Stimulated activated CD8-positive, alpha-beta memory T cell treated with anti-CD3 and anti-CD28 coated beads, Interleukin-12 subunit alpha, Interleukin-12 subunit beta, amount 100 ng/mL, for 1 hour (primary cell): ENCODE measurements at places on chromosomes 13 and 19.

DNA sequence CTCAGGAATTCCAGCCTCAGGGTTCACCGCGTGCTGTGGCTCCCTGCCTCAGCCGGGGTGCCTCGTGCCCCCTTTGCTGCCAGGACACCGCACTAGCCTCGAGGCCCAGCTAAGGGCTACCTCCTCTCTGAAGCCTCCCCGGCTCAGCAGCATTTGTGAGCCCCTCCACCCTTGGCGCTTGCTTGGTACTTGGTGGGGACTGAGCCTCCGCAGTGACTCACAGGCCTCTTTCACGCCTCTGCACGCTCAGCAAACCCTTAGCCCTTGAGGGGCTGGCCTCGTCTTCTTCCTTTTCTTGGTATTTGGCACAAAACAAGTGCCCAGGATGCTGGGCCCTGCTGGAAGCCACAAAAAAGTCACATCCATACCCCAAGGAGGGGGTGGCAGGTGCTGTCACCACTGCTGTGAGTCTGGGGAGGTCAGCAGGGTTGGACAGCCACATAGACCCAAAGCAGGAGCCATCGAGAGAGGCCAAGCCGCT is 85.4 kb upstream of the TM9SF2 start:
- no peak for DNase-seq

DNA sequence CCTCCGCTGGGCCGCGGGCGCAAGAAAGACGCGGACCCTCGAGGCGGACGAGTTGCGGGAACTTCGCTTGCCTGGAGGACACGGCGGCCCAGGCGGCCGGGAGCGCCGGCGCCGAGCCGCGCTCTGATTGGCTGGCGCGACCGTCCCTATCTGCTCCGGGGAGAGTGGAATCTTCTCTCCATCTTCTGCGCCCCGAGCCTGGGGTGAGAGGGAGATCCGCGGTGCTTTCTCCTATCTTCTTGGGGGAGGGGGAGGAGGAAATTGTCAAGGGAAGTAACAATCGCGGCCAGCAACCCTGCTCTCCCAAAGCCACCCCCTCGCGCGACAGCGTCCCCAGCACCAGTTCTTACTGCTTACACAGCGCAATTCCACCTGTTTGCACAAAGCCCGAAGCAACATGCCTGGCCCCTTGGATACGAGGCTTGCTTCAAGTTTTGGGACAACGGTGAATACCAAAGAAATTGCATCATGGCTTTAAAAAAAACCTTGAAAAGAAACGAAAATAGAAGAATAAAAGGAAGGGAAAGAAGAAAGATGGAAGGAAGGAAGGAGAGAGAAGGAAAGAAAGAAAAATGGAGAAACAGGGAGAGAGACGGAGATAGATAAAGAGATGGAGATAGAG is 4.8 kb downstream of the SOX21 start:
- DNase-seq: no peak

DNA sequence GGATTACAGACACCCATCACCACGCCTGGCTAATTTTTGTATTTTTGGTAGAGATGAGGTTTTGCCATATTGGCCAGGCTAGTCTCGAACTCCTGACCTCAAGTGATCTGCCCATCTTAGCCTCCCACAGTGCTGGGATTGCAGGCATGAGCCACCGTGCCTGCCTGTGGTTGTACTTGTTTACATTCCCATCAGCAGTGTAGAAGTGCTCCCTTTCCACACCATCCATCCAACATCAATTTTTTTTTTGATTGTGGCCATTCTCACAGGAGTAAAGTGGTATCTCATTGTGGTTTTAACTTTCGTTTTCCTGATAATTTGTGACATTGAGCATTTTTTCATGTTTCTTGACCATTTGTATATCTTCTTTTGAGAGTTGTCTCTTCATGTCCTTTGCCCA is 1019.4 kb upstream of the SLC10A2 start:
- DNase-seq: no peak

GRCh38 chr13:112876305-112877000 is 92.6 kb upstream of the MCF2L start:
- no peak for DNase-seq

DNA sequence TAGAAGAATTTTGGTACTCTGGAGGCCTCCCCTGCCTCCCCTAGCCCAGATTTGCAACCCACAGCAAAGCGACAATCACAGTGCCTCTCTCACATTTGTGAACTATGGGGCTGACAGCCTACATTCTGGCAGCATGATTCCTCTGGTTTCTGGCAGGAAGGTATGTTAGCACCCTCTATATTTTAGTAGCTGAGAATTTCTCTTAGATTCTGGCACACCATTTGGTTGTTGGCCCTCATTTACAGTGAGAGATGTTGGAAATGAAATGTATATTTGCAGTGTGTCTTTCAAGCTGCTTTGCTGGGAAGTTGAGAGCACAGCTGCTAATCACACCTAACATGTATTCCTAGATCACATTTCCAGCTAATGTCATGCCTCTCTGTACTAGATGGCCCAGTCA is 735.0 kb downstream of the FGF9 start:
- no peak for DNase-seq

GRCh38 chr13:23350009-23350408 is 83.5 kb downstream of the SACS start:
- DNase-seq: no peak

DNA sequence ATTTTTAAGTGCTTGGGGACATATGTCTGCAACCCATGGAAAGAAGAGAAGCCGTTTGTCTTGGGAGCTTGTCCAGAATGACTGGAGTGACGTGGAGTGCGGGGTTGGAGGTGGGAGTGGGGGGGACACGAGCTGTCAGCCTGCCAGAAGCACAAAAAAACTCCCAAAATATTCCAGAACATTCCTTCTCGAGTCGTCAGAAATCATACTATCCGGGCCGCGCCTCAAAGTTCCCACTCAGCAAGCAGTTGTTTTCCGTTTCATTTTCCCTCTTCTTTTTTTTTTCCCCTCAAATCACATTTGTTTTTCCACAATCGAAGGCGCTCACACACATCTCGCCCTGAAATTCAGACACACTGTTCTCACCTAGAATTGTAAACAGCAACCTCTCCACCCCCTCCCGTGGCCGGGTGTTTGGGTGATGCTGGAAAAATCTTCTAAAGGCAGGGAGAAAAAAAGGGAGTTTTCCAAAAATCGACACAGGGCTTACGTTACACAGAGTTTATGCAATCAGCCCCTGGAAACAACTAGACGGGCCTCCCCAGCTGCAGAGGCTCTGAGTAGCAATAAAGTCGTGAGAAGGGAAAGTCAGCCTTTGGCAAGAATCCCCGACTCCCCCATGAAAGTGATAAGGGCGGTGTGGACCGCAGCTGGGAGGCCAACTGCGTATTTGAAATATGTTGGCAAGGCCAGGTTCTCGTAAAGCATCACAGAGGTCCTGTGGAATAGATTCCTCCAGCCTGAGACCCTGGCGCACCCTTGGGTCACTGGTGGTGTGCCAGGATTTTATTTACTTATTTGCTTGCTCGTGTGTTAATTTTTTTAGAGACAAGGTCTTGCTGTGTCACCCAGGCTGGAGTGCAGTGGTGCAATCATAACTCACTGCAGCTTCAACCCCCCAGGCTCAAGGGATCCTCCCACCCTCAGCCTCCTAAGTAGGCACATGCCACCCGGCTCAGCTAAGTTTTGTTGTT is 31.2 kb upstream of the KLF2 start:
- DNase-seq: no peak

GRCh38 chr13:31043957-31044356 is 111.5 kb downstream of the TEX26 start:
- DNase-seq: no peak

GRCh38 chr19:55165952-55166529 is 372 bp downstream of the DNAAF3 start:
- no peak for DNase-seq

DNA sequence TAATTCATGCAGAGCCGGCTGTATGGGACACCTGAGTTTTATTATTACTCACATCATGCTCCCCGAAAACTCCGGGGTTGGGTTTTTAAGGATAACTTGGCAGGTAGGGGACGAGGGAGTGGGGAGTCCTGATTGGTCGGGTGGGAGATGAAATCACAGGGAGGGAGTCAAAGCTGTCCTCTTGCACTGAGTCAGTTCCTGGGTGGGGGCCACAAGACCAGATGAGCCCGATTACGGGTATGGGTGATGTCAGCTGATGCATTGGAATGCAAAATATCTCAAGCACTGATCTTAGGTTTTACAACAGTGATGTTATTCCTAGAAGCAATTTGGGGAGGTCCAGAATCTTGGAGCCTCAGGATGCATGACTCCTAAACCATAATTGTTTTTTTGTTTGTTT is 18.6 kb upstream of the COG3 start:
- no peak for DNase-seq

DNA sequence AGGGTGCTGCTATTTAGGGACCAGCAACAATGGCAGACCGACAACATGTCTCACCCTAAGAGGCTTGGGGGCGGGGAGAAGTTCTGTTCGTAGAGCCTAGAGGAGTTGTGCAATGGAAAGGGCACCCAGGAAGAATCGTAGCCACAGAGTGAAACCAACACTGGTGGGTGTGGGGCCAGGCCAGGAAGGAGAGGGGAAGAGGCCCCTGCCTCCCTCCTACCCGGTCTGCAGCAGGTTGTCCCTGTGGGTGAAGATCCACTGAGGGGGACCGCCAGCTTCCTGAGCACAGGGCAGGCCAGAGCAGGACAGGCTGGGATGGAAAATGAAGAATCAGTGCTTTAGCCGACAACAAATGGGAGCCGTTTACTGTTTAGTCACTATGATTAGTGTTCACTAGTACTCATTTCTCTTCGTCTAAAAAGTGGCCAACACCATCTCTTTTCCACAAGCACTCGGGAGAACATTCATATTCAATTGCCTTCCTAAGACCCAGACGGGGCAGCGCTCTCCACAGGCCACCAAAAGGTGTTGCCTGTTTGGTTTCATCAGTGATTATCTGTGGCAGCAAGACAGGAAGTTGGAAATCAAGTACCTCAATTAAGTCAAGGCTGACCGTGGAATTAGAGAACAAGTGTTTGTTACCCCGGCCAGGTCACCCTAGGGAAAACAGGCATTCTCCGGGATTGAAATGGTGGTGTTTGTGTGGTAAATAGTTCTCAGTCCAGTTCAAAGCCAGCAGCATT is 1.1 kb upstream of the ATP11A start:
- DNase-seq: no peak

DNA sequence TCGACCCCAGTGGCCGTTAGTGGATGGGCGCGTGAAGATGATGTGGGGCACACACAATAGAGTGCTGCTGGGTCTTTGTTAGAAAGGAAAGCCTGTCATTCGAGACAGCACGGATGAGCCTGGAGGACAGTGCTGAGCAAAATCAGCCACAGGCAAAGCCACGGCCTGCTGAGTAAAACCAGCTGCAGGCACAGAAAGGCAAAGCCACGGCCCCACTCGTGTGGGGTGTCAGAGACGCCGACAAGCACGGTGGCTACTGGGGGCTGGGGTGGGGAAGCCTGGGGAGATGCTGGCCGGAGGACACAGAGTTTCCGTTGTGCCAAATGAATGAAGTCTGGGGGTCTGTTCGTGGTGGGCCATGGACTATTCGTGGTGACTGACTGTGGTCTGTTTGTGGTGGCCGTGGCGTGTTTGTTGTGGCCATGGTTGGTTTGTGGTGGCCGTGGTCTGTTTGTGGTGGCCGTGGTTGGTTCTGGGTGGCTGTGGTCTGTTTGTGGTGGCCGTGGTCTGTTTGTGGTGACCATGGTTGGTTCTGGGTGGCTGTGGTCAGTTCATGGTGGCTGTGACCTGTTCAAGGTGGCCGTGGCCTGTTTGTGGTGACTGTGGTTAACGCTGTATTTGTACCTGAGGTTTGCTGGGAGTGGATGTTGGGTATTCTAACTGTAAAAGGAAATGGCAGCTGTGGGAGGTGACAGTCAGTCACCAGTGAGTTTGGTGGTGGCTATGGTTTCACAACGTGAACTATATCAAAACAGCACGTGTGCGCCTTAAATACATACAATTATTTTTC is 36.3 kb downstream of the MCF2L start:
- no peak for DNase-seq

DNA sequence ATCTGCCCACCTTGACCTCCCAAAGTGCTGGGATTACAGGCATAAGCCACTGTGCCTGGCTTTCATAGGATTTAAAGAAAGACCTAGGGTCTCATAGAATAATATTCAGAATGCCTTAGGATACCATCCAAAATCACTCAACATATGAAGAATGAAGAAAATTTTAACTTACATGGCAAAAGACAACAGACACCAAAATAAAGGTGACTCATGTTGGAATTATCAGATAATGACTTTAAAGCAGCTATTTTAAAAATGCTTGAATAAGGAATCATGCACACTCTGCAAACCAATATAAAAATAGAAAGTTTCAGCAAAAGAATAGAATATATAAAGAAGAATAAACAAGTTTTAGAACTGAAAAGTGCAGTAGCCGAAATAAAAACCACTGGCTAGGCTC is 29.3 kb downstream of the ZNF566 start:
- DNase-seq: no peak

DNA sequence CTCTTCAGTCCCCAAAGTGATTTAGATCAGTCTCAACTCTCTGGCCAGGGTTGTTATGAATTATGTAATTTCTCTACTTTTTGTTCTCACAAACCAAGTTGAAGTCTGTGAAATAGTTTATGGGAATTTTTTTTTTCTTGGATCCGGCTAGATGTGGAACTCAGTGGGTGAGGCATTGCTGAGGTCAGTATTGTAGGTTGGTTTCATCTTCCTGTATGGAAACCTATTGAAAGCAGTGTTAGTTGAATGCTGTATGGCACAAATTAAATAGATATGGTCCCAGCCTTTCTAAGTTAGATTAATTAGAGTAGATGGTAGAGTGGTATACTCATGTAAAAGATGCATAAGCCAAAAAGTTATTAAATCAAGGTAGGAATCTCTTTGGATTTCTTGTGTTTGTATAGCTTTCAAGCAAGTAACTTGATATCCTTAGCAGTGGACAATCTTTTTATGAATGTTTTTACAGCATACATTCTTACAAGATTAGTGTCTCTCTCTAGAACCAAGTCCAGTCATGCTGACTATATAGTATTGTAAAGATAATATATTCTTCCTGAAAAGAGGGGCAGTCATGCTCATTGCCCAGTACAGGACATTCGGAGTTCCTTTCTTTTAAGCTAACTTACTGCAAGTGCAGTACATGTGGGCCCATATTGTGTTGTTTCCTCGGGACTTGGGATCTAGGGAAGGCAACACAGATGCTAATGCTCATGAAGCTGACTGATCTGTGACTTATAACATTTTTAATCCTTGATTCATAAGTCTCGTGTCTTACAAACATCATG is 2541.1 kb downstream of the PCDH9 start:
- no peak for DNase-seq

DNA sequence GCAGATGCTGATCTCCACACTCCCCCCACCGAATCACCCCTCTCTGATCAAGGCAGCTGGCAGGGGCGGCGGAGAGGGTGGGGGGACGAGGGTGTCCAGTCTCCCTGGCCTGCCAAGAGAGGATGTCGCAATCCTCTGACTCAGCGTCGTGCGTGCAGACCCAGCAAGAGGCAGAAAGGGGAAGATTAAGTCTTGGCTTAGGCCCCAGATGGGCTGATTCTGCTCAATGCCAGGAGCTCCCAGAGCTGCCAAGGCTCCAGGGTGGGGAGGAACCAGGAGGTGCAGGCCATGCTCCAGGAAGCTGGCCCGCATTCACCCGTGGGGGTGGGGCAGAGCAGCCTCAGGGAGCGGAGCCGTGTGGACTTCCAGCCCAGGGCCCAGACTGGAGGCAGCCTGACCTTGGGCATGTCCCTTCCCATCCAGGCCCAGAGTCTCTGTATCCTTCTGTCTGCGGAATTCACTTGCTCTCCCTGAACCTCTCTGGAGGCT is 6.6 kb upstream of the BCL3 start:
- DNase-seq: no peak
